SK-N-MC (cell line): ENCODE measurements at places on chromosomes 6 and 20.

DNA sequence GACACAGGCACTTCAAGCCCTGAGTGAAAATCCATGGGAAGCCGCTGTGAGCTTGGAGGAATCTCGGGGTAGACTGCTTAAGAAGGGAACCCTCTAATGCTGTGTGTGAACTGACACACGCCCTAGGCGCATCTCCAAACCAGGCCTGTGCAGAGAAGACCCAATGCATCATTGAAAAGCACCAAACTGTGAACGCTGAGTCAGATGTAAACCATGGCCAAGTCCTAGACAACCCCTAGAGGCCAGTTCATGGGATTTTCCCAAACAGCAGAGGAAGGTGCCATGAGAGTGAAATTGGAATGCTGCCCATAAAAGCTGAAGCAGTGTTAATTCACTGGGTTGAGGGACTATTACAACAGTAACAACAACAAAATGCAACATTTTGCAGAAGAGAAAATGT is 296.5 kb downstream of the SMOC2 start:
- DNase-seq = no peak

DNA sequence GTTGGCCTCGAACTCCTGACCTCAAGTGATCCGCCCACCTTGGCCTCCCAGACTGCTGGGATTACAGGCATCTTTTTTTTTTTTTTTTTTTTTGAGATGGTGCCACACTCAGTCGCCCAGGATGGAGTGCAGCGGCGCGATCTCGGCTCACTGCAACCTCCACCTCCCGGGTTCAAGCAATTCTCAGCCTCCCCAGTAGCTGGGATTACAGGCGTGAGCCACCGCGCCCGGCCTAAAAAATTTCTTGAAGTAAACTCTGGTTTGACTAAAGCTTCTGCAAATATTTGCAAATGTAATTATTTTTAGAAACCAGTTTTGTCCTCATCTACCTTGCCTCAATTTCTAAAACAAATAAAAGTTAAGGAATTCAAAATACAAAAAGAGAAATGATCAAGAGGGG is 1.2 kb downstream of the IBTK start:
- DNase-seq = no peak

GRCh38 chr6:165511807-165512206 is 151.2 kb downstream of the PDE10A start:
- no peak for DNase-seq

DNA sequence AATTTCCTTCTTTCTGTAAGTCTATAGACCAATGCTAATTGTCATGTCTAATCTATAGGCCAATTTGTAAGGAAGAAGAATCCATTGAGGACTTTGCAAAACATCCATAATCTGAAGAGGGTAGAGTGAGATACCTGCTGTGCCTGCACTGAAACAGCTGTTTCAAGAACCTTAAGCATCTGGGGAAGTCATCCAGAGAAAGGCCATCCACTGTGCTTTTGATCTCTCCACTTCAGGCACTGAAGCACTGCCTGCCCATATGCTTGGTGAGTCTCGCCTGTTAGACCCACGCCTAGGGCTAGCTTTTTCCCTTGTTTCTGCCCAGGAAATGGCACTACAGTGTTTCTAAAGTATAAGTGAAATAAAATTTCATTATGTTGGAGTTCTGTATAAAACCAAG is 921.8 kb upstream of the EPHA7 start:
- no peak for DNase-seq

GRCh38 chr20:15235471-15236198 is 898.2 kb upstream of the FLRT3 start:
- DNase-seq = no peak

- no peak for DNase-seq
Measured at GRCh38 chr6:2110504-2110903, 134.9 kb downstream of the GMDS start.

DNA sequence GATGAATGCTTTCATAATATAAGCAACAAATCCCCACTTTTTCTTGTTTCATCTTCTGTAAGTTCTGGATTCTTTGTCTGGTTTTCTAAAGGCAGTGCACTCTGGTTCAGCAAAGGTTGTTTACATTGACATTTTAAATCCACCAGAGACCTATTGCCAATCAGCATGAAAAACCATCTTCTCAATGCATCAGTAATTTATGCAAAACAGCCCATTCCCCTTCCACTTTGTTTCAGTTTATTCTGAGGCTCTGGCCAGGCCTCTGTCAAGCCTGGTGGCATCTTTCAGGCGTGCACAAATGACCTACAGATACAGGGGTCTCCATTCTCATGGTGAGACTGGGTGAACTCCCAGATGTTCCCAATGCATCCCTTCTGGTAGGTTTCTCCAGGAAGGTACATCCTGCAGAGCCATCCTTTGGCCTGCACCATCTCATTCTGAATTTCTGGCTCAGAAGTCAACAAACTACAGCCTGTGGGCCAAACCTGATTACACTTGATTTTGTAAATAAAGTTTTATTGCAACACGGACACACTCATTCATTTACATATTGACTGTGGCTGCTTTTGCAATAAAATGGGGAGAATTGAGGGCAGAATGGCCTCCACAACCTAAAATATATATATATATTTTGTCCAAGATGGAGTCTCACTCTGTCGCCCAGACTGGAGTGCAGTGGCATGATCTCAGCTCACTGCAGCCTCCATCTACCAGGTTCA is 405.4 kb downstream of the PREX1 start:
- no peak for DNase-seq

DNA sequence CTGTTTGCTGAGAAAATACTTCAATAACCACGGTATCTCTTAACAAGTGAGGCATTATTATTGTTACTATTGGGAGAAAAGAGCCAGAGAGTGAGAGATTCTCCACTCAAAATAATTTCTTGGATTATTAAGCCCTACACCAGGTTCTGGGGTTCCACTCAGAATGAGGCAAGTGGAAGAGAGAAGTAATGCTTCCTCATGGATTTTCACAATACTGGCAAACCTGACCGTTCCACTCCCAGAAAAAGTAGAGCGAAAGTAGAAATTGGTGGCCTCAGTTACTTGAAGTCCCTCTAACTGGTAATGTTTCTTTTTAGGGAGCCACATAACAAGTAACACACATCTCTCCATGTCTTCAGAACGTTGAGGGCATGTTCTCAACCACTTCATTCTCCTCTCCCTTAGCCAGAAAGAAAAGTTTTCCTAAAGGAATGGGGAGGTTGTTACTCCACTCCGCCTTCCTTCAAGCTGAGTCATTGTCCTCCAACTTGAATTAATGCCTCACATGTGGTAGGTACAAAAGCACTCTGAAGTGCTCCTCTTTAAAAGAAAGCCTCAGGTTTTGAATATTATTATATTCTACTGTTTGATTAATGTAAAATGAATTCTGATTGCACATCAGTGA is 1.9 kb downstream of the BAG2 start:
- DNase-seq = no peak

DNA sequence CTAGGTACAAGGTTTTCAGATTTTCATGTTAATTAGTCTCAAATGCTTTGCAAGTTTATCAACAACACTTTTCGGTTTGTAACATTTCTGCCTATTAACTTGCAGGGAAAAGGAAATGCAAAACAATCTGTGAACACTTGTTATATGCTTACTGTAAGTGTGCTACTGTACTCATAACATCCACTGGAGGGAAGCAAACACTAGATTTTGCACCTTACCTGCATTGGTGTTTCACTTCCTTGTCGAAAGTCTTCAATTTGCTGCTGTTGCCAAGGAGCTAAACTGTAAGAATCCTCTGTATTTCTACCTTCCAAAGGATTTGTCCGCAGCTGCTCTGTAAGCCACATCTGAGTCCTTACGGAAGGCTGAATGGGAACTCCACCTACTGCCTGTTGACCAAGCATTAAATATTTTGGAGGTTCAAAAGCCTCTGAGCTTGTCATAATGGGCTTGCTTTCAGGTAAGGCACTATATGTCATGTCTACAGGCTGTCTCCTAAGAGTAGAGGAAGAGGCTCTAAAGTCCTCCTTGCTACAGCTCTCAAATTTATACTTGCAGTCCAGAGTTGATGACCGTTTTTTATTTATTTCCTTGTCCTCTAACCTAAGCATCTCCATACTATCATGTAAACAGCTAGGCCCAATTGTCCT is 17.3 kb downstream of the PLN start:
- no peak for DNase-seq

- no peak for DNase-seq
Measured at GRCh38 chr6:21668795-21669194, 75.2 kb downstream of the SOX4 start.

DNA sequence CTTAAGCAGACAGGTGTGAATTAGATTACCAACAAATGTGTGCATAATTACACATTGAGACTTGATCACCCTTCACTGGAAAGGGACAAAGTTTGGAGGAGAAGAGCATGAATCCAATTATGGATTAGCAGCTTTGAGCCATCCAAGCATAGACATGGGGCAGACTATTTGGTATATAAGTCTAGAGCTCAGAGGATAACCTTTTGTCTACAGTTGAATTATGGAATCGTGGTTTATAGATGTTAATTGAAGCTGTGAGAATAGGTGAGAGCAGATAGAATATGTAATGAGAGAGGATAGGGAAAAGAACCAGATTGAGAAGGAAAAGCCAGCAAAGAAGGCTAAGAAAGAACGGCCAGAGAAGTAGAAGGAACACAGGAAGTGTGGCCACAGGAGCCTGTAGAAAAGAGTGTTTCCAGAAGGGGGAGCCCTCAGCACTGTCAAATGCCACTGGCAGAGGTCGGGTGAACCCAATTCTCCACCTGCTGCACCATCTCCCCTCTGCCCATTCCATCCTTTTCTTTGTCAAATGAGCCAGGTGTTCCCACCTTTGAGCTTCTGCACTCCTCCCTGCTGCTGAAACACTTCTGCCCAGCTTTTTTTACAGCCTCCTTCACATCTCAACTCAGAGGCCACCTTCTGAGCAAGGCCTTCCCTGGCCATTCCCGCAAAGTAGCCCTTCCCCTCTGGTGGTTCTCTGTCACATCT is 7.3 kb downstream of the DNTTIP1 start:
- DNase-seq = no peak

- no peak for DNase-seq
Measured at GRCh38 chr6:43494321-43494720, 15.8 kb downstream of the LRRC73 start.

- DNase-seq = no peak
Measured at GRCh38 chr6:6193221-6193745, 127.2 kb downstream of the F13A1 start.

DNA sequence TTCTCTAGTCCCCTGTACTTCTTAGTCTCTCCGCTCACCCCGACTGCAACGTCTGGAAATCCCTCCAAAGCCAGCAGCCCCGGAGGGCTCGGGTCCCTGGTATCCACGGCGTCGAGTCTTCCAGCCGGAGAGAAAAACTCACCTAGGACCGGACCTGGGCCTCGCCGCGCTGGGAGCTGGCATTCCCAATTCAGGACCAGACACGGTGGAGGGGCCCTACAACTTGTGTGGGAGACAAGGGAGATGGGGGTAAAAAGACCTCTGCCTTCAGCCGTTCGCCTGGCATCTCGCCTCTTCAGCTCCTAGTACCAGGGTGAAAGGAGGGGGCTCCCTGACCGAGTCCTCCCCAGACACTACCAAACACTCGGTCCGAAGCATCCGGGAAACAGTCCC is 64.3 kb downstream of the GPX5 start:
- no peak for DNase-seq

DNA sequence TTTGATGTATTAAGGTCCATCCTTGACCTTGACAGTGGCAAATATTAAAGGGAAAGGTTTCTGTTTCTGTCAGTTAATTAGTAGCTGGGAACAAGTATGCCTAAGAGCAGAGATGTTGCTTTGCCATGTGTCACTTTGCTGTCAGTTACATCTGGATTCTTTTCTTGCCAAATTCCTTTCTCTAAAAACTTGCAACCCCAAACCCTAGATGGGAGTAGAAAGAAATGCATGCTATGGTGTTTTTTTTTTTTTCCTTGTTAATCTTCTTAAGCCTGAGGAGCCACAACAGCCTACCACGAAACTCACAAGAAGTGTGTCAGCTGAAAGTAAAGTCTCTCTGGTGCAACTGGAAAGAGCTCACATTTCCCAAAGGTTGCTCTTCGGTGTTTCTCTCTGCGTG is 18.0 kb upstream of the CLDN20 start:
- DNase-seq = no peak

GRCh38 chr6:42140756-42141602 is 1.4 kb downstream of the C6orf132 start:
- no peak for DNase-seq

DNA sequence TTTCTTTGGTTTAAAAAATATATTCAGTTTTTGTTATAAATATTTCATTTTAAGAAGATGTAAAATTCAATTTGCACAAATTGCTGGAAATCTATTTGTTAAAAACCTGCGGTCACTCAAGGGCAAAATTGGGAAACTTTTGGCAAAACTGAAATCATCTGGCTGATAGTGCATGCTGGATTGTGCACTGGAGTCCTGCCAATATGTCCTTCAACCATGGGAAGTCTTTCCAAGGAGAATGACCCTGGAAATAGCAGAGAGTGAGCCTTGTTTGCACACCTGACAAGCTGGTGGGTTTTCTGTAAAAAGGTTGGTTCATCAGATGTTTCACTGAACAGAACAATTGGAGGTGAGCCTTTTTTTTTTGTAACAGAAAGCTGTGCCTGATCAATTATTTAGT is 413.5 kb downstream of the BTBD3 start:
- no peak for DNase-seq

DNA sequence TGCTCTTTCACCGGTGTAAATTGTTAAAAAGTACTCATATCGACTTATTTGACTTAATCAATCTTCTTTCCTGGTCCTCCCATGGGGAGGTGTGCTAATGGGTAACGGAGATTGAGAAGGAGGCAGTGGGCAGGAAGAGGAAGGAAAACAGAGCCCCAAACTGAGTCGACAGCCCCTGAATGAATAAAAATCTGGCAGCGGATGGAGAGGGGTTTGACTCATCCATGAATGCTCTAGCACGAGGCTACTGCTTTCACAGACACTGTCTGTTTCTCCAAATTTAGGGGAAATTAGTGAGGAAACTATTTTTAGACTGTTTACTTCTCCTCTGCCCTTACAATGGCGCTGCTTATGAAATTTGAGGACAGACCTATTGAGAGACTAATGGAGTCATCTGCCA is 142.2 kb upstream of the ATXN1 start:
- no peak for DNase-seq

GRCh38 chr20:57416296-57417022 is 25.3 kb downstream of the RBM38 start:
- DNase-seq = no peak

DNA sequence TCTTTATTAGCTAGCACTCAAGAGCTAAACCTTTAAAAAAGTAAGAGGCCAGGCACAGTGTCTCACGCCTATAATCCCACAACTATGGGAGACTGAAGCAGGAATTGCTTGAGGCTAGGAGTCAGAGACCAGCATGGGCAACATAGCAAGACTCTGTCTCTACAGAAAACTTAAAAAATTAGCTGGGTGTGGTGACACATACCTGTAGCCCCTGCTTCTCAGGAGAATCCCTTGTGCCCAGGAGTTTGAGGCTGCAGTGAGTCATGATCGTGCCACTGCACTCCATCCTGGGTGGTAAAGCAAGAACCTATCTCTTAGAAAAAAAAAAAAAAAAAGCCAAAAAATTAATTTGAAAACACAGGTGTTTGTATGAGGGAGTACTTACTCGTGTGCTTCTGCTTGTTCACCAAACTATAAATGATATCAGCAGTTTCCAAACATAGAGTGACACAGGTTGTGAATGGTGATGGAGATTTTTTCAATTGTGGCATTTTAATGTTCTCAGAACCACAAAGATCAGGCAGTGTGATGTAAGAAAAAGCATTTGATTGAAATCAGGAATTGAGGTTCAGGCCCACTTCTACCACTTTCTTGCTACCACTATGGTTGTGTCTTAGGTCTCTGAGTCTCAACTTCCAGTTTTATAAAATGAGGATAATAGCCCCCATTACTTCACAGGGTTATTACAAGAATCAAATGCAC is 104.9 kb downstream of the FOXO3 start:
- no peak for DNase-seq

GRCh38 chr20:50540620-50541605 is 30.7 kb downstream of the PTPN1 start:
- no peak for DNase-seq

GRCh38 chr6:101961357-101961756 is 567.8 kb downstream of the GRIK2 start:
- DNase-seq = no peak
